NCI-H774 (cell line): ENCODE measurements at places on chromosomes 16 and 17.

DNA sequence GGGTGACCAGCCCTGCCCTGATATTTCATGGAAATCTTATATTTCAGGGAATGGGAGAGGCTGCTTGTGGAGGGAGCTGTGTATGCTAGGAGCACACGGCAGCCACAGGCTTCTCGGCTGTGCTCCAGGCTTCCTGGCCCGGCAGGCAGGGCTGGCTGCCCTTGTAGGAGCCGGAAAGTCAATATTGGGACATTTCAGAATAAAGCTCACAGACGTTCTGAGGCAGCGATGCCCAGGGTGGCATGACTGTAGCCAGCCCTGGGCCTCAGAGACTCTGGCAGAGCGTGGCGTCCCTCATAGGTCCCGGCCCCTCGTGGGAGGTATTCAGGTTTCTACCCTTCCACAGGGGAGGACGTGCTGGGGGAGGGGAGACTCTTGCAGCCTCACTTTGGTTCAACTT, 65.7 kb downstream of the BANP start:
- no peak for DNase-seq

DNA sequence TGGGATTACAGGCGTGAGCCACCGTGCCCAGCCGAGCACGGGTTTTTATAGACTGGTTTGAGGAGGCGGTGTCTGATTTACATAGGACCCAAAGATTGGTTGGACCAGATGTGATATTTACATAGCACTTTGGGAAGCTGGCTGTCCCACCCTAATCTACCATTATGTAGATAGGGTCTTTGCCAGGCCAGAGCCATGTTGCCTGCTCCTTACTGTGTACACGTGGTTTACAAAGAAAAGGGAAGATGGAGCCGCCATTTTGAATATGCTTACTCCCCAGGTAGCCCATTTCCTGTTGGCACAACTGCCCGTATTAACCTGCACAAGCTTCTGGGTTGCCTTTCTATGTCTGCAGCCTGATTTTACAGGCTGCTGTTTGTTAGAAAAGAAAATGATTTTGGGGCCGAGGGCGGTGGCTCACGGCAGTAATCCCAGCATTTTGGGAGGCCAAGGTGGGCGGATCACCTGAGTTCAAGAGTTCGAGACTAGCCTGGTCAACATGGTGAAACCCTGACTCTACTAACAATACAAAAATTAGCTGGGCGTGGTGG, 89.9 kb upstream of the EEF2KMT start:
- no peak for DNase-seq

DNA sequence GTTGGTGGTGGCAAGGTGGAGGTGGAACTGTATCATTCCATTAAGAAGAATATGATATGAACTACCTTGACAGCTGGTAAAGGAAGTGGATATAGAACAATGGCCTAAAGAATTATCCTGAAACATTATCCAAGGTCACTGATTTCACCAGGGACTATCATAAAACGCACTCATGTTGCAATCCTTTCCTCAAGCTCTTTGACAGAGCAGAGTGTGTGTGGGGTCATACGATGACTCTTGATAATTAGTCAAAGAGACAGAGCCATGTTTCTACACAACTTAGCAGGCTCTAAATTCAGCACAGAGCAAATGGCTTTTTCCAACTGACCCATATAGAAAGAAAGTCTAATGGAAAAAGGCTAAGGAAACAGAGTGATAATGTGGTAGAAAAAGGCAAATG, 126.4 kb upstream of the ANKFN1 start:
- DNase-seq = no peak

DNA sequence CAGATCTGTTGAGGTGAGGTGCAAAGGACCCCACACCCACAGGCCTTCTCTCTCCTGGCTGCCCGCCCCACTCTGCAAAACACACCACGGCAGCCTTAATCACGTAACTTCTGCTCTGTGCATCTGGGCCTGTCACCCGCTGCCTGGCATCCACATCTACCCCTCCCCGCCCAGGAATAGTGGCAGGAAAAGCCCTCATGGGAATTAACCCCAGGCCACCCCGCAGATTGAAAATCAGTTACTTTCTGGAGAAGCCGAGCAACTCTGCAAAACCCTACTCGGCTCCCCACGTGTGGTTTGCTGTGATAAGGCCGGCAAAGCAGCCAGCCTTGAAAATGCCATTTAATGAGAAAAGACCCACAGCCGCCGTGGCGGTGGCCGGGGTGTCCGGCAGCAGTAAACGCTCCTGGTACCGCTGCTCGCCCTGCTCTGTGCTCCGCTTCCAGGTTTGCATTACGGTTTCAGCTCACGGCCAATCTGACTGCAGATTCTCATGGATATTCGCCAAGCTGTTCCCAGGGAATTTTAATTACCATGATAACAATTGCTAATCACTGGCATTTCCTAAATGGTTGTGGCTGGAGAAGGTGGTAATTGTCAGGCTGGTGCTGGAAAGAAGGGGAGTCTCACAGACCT, 78.0 kb upstream of the DOC2B start:
- DNase-seq = no peak

DNA sequence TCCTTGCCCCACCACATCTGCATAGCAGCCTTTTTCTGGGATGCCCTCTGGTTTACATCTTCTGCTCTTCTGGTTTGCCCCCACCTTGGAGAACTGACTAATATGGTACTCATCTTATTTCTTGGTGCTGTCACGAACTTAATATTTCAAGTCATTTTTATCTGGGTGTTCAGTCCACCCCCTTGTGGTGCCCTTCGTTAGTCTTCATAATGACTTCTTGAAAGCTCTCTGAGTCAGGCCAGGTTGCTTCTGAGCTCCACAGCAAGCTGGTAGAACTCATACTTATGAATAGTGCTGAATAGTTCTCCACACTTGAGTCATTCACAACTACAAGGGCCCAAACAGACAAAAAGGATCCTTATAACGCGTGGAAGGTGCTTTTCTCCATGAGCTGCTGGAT, 35.8 kb upstream of the TEKT3 start:
- DNase-seq = no peak

DNA sequence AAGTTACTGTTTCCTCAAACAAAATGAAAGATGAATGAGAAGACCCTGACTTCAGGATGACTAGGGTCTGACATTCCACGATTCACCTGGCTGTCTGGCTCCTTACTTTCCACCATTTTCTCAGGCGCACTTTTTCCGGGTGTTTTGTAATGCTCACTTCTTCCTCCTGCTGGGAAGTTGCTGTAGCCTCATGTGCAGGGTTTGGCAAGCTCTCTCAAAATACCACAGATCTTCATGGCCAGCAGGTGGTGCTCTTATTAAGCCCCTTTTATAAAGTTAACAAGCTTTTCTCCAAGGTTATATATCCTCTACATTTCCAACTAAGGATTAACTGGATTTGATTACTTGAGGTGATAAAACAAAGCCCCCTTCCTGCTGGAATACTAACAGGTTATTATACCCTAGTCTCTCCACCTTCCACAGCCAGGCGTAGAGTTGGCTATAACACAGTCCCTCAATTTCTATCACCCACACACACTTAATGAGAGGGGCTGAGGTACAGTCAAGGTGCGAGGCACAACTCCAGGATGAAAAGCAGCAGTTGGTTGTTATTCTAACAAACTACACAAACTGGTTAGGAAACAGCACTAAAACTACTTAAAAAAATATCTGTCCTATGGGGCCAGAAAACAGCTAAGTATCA, 45.4 kb downstream of the STH start:
- DNase-seq = peak; percentile 52

DNA sequence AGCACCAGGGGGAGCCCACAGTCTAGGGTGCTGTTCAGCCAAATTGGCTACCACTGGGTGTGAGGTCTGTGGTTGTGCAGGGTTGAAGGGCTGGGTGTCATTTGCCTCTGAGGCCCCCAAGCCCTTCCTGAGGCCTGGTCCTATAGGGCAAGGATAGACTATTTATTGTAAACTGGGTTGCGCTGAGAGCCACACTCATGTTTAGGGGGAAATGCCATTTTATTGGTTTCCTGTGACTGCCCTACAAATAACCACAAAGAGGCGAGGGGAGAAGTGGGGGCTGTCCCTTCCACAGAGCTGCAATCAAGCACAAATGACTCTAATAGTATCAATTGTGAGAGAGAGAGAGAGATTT, 3.6 kb upstream of the ZCCHC14 start:
- no peak for DNase-seq

DNA sequence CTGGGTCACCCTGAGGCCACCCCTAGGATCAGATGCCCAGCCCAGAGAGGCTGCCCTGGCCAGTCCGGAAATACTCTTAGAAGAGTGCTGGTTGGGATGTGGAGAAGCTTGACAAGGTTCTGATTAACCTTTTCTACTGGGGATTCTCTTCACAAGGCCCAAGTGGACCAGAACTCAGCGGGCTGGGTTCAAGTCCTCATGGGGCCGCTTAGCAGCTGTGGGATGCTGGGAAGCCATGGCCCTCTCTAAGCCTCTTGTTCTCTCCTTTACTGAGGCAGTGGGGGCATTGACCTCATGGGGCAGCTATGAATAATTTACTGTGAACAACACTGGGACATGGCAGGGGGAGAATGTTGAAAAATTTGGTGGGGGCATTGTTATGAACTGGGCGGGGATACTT, 92.8 kb downstream of the CYLD start:
- no peak for DNase-seq

GRCh38 chr17:80219763-80220053, 425 bp downstream of the SGSH start:
- DNase-seq = no peak

DNA sequence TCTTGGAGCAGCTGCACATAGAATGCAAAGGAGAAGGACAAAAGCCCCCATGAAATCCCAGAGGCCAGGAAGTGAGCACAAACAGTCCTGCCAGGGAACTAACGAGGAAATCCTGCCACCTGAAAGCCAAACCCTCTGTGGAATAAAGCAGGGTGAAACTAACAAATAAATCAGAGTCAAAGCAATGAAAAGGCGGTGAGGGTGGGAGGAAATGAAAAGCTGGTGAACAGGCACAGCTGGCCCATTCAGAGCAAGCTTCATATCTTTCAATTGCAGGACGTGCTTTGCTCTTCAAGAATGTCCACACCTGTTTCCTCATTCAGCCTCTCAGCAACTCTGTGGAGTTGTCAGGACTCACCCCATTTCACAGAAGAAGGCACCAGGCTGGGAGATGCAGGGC, 108.1 kb downstream of the ABCC12 start:
- DNase-seq = peak; percentile 31

GRCh38 chr17:34650051-34650750, 70.8 kb downstream of the TMEM132E start:
- no peak for DNase-seq

GRCh38 chr16:86984343-86984742, 332.8 kb downstream of the C16orf95 start:
- DNase-seq = no peak

DNA sequence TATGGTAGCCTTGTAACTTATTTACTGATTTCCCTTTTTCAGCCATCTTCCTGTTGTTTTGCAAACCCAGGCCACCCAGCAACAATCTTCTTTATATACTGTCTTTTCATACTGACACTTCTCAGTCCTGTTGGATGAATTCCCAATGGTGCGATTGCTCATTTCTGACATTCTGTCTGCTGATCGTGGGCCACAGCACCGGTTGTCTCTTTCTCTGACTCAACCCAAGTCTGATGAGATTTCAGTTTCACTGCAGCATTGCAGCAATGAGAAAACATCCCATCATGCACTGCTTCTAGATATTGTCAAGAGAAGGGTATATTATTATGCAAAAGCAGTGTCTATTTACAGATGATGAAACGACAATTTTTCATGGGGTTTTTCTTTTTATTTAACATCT, 349.2 kb upstream of the HSBP1 start:
- no peak for DNase-seq

GRCh38 chr16:716200-716568, 1.3 kb downstream of the METRN start:
- DNase-seq = no peak

- no peak for DNase-seq
Measured at GRCh38 chr17:56886288-56886731, 27.5 kb downstream of the TRIM25 start.

DNA sequence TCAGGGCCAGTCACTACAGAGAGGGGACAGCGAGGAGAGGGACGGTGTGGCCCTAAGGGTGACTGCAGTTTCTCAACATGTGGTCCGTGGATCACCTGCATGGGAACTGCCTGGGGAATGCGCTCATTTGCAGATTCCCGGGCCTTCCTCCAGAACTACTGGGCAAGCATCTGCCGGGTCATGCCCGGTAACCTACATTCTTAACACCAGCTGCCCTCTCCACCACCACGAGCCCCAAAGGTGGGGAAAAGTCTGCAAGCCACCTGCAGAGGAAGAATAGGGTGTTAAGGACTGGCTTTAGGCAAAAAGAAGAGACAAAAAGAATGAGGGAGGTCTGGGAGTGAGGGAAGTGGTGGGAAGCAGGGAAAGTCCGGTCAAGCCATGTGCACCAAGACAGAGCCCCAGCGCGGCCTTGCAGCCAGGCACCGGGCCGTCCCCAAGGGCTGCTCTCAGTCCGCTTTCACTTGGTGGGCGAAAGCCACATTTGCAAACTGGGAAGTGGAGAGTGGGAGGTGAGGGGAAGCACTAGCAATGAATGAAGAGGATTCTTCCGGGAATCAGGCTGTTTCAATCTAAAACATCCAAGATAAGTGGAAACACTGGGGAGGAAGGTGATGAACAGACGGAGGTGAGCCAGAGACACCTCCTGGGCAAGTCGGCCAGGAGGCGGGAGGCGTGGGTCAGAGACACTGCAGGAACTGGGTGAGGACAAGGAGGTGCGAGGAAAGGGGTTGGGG, 70.3 kb downstream of the N4BP1 start:
- DNase-seq = no peak

DNA sequence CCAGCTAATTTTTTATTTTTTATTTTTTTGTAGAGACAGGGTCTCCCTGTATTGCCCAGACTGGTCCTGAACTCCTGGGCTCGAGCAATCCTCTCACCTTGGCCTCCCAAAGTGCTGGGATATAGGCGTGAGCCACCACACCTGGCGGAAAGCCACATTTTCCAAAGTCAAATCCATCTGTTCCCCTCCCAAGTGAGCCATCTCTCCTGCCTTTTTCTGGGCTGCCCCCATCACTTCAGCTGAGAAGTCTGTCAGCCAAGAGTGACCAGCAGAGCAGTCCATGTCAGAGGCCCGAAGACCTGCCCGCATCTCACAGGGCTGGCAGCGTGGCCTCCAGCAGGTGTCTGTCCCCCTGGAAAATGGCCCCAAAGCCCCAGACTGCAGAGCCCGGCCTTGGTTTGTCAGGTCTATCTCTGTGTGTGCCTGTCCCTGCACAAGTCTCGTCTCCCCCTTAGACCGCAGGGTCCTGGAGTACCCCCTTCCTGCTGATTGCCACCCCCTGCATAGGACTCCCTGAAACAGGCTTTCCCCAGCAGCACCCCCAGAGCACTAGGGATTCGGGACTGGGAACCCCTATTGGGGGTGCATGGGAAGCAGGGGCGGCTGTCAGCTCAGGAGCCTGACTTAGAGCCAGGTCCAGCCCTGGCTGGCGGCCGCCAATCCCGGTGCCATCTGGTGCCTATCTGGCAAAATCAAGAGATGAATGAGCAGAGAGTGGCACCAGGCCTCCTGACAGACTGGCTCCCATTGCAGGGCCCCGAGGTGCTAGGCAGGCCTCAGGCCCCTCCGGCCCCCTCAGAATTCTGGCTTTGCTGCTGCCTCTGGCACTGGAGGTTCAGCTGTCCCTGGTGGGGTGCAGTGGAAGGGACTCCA, 7.8 kb downstream of the TTYH2 start:
- no peak for DNase-seq

- no peak for DNase-seq
Measured at GRCh38 chr16:85306071-85306792, 194.0 kb upstream of the CIBAR2 start.

GRCh38 chr16:1929105-1929504, 10.9 kb upstream of the HS3ST6 start:
- DNase-seq = peak; percentile 24

GRCh38 chr17:32960815-32961214, 30.8 kb upstream of the SPACA3 start:
- no peak for DNase-seq

- no peak for DNase-seq
Measured at GRCh38 chr16:89843409-89844350, 15.4 kb downstream of the SPIRE2 start.

GRCh38 chr16:50548909-50549560, 839 bp downstream of the NKD1 start:
- no peak for DNase-seq
